ENCODE measurements at places on chromosomes 7 and 10.

- no peak for DNase-seq
Observed at GRCh38 chr7:77759294-77759889, 38.8 kb downstream of the TMEM60 start.

DNA sequence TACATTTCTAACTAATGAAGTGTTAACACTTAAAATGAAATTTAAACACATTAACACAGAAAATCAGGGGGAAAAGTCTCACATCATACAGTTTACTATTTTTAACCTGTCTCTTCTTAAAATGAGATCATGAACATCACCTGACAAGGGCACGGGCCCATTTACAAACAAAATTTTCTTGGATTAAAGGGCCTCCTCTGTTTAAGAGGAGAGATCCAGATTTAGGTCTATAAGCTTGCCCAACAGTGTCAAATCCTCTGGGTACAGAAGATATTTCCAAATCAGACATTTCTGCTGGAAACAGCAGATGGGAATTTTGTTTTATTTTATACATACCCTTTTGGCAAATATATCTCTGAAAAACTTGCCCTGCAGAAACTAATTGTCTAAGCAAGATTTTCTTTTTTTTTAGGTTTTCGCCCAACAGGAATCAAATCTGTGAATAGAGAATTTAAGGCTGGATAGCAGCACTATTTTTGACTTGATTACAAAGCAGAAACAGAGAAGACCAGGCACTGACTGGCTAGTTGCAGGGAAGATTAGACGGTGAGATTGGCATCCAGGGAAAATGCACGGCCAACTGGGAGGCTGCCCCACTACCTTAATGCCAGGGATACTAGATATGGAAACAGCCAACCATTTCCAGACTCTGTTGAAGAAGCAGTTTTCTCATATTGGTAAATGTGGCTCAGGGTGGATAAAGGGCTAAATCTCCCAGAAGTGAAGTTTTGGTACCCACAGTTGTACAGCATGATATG is 173.4 kb downstream of the LRRN3 start:
- DNase-seq = no peak

GRCh38 chr7:91135703-91136430 is 128.4 kb upstream of the FZD1 start:
- DNase-seq = no peak

GRCh38 chr7:7889791-7890568 is 78.6 kb upstream of the GLCCI1 start:
- no peak for DNase-seq

DNA sequence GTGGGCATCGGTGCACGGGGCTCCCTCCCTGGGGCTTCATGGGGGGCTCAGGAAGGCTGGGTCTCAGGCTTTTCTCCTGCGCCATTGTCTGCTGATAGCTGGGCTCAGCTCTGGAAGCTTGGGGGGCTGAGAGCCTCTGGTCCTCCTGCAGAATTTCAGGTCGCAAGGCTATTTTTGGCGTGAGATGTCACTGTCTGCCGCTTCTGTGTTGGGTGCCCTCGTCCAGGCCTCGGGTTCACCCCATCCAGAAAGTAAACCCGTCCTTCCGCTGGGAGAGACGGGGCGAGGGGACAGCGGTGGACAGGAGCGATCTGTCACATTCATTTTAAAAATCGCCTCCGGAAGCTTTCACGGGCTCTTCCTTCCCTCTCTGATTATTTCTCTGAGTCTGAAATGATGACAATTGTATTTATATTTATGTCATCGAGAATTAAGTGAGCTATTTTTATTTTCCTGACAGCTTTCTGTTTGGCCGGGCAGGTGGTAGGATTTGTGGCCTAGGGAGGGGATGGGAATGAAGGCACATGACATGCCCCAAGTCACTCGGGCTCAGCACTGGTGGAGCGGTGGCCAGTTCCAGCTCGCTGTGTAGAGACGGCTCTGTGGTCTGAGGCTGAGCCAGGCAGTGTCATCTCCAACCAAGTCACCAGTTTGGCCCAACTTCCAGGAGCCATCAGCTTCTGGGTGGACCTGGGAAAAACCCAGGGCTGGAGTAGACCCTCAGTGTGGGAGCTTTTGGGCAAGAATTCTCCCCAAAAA is 40.7 kb upstream of the AP5Z1 start:
- DNase-seq = no peak

- no peak for DNase-seq
Observed at GRCh38 chr10:102261842-102262241, 16.5 kb downstream of the GBF1 start.

DNA sequence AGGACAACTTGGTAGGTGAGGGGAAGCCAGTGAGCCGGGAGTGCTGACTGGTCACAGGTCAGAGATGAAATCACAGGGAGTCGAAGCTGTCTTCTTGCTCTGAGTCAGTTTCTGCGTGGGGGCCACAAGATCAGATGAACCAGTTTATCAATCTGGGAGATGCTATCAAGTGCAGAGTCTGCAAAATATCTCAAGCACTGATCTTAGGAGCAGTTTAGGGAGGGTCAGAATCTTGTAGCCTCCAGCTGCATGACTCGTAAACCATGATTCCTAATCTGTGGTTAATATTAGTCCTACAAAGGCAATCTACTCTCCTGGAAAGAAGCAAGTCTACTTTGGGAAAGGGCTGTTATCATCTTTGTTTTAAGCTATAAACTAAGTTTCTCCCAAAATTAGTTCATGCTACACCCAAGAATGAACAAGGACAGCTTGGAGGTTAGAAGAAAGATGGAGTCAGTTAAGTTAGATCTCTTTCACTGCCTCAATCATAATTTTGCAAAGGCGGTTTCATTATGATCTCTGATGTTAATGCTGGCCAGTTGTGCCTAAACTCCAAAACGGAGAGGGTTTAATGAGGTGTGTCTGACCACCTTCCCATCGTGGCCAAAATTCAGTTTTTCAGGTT is 8.4 kb upstream of the LMOD2 start:
- DNase-seq = no peak

GRCh38 chr7:113774182-113774807 is 144.5 kb downstream of the PPP1R3A start:
- DNase-seq = no peak

DNA sequence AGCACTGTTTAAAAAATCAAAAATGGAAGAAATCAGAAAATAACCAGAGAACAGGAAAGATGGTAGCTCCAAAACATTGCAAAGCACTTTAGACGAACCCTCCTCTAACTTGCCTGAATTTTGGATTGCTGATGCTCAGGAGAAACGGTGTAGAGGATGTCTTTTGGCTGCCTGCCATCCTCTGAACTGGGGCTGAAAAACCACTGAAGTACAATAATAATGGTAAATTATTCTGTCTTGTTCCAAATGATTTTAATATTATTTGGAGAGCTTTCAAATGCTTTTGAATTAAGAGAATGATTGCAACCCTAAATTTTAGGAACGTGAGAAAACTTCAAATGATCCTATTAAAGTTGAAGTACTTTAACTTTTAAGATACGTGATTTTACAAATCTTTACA is 167.3 kb upstream of the SLC13A1 start:
- no peak for DNase-seq

DNA sequence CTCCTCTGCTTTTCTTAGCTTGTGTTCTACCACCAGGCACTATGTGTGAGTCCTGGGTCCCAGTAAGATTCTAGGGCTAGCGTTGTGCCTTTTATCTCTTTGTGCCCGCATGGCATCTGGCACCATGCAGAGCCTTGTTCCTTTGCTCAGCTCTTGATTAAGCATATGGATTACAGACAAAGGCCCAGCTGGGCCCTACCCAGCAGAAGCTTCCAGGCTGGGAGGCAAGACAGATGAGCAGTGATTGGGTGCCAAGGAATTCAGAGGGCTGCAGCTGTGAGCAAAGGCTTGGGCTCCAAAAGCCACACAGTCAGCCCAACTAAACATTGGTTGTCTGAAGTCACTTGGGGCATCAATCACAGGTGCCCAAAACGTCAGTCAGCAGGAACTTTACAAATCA is 2.0 kb downstream of the ACSM6 start:
- no peak for DNase-seq

- no peak for DNase-seq
Observed at GRCh38 chr10:104034401-104035193, 51.1 kb downstream of the COL17A1 start.

DNA sequence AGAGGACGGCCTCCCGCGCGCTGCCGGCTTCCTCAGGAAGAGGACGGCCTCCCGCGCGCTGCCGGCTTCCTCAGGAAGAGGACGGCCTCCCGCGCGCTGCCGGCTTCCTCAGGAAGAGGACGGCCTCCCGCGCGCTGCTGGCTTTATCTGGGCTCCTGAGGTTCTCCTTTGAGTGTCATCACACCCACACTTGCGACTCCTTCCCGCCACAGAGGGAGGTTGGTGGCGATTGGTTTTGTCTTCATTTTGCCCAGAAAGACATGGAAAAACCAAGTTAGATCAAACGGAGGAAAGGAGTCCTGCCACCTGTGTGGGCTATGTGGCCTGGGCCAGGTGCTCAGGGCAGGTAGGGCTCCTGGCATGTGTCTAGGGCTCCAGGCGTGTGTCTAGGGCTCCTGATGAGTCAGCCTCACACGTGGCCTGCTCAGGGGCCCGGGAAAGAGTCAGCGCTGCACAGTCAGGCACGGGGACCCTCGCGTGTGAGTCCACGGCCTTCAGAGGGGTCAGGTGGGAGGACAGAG is 138.0 kb downstream of the VIPR2 start:
- no peak for DNase-seq

- DNase-seq = no peak
Observed at GRCh38 chr10:114021154-114021553, 22.5 kb upstream of the ADRB1 start.

DNA sequence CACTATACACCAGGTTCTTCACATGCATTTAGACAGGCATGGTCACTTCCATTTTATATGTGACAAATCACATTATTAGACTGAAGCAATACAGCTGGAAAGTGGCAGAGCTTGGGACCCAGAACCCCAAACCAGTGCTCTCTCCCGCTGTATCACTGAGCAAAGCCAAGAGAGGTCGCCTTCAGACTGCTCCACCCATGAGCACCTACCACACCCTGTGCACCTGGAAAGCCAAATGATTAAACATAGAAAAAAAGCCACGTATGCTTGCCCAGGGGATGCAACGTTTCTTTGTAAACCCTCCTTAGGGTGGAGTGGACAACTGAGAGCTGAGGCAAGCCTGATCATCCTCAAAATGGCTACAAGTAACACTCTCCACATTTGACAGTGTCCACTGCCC is 72.5 kb downstream of the CCDC6 start:
- DNase-seq = no peak

- DNase-seq = no peak
Observed at GRCh38 chr10:77157248-77158019, 480.2 kb downstream of the KCNMA1 start.

GRCh38 chr10:90199093-90199492 is 497.7 kb downstream of the KIF20B start:
- no peak for DNase-seq

GRCh38 chr10:129844216-129844766 is 119.8 kb downstream of the EBF3 start:
- DNase-seq = no peak

GRCh38 chr7:47414342-47415317 is 167.3 kb downstream of the TNS3 start:
- no peak for DNase-seq

DNA sequence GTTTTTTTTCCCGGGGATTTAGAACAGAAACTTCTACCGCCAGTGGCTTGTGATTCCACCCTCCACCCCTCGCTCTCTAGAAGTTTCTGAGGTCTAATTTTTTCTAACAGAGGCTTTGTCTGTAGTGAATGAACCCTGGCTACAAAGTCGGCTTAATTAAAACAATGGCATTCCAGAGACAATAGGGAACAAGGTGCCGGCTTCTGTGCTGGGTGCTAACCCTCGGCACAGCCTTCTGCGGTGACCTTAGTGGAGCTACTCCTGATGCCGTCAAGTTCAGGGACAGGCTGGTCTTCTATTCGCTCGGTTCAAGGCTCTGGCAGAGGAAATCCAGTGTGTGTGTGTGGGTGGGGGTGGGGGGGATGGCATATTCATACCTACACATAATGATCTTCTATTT is 32.1 kb upstream of the ENO4 start:
- no peak for DNase-seq

DNA sequence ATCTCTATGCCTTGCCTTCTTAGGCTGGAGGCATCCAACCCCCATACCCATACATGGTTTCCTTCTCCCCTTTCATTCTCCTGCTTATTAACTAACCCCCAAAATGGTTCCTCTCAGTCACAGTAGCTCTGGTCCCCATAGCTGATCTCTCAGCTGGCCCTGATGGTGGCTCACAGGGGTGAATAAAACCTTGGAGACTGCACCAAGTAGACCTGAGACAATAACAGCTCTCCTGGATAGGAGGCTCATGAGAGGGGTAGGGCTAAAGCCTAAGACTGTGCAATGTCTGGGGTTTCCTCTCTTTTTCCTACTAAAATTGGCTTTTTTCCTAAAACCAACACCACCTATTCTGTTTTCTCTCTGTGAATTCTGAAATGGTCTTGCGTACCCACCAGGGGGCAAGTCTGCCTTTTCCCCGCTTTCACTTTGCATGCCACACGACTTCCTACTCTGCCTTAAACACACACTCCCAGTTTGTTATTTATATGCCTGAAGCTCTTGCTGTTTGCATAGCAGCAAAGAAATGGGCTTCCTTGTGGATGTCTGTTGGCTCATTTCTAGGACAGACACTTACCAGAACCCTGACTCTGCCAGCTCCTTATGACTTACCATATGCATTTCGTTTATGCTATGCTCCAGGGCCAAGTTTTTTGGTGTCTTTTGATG is 18.4 kb upstream of the PON1 start:
- DNase-seq = no peak

DNA sequence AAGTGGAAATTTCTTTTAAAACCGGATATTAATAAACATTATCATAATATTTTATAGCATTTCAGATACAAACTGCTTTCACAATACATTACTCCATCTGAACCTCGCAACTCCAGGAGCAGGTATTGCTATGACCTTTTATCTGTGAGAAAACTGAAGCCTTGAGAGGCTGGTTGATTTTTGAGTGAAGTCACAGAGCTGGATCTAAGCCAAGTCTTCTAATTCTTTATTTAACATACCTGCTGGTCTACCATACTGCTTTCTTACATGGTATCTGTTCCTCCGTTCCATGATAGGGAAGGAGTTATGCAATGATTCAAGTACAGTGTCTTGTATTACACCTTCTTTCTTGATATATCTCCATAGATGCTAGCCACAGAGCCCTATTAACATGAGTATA is 37.4 kb upstream of the ITGB8 start:
- DNase-seq = no peak
